ENCODE measurements at places on chromosomes 1 and 21.

GRCh38 chr1:19054216-19054615, 97.7 kb upstream of the IFFO2 start:
- DNase-seq: no peak

GRCh38 chr1:233664253-233664652, 50.3 kb downstream of the KCNK1 start:
- no peak for DNase-seq

- no peak for DNase-seq
Measured at GRCh38 chr1:37958690-37959089, 11.8 kb upstream of the INPP5B start.

GRCh38 chr21:35294231-35294898, 245.3 kb upstream of the RUNX1 start:
- DNase-seq: no peak
